ENCODE measurements at places on chromosomes 5 and 9.

- no peak for DNase-seq
Measured at GRCh38 chr5:53554444-53554843, 6.0 kb upstream of the NDUFS4 start.

GRCh38 chr5:112059579-112060135 is 302.7 kb upstream of the NREP start:
- DNase-seq, result no peak

GRCh38 chr5:1751026-1751863 is 48.4 kb downstream of the MRPL36 start:
- no peak for DNase-seq

- DNase-seq, result no peak
Measured at GRCh38 chr9:2420543-2420942, 201.0 kb upstream of the VLDLR start.

GRCh38 chr9:70559102-70559501 is 144.6 kb upstream of the KLF9 start:
- DNase-seq, result no peak

GRCh38 chr9:106107716-106108115 is 413.4 kb downstream of the TMEM38B start:
- no peak for DNase-seq

GRCh38 chr5:102314328-102314727 is 18.2 kb upstream of the SLCO4C1 start:
- DNase-seq, result no peak

GRCh38 chr9:2872931-2873323 is 29.0 kb upstream of the PUM3 start:
- no peak for DNase-seq

GRCh38 chr5:50856401-50857119 is 190.1 kb downstream of the PARP8 start:
- no peak for DNase-seq

- DNase-seq, result no peak
Measured at GRCh38 chr5:96487859-96488258, 54.8 kb upstream of the PCSK1 start.

DNA sequence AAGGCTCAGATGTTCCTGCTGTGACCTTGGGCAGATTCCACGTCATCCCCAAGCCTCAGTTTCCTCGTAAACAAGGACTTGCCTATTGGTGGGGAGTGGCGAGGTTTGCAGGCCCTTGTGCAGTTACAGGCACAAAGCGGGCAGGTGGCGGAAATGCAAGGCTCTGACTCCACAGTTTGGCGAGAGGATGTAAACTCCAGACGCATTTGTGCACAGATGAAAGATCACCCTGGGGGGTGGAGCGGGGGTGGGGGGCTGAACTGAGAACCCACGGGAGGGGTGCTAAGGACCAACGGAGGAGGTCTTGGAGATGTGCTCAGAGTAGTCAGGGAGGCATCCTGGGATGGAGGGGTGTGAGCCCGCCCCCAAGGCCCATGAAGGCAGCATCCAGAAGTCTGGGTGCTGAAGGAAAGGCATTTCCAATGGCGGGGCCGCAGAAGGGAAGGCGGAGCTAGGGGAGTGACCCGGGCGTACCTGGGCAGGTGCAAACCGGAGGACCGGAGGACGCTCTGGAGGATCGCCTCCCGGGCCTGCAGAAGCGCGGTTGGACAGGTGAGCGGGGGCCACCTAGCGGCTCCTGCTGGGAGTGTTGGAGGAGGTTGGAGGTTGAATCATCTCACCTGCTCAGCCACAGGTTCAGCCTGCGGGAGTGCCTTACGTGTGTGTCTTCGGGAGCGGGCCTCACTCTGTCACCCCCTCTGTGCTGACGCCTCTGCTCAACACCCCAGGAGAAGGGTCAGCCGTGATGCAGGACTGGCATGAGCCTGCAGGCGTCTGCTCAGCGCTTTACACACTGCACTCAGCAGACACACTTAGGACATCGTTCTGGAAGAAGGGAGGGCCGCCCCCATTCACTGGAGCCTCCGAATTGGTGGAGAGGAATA is 1.9 kb upstream of the FIBCD1 start:
- peak; percentile 74 for DNase-seq

DNA sequence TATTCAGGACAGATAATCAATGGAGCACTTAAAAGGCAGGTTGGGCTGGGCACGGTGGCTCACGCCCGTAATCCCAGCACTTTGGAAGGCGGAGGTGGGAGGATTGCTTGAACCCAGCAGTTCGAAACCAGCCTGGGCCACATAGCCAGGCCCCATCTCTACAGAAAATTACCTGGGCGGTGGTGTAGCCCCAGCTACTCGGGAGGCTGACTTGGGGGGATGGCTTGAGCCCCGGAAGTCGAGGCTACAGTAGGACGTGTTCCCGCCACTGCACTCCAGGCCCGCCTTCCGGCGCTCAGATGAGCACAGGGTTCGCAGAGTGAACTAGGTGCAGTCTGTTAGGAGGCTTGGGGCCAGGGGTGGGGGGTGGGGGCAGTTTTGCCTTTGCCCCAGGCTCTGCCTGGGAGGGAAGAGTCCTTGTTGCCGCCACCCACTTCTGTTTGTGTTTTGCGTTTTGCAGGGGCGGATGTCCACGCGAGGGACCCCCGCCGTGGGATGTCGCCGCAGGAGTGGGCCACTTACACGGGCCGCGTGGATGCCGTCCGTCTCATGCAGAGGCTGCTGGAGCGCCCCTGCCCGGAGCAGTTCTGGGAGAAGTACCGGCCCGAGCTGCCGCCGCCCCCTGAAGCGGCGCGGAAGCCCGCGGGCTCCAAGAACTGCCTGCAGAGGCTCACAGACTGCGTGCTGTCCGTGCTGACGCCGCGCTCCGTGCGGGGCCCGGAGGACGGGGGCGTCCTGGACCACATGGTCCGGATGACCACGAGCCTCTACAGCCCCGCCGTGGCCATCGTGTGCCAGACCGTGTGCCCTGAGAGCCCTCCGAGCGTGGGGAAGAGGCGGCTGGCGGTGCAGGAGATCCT is 85.2 kb downstream of the ANKRD33B start:
- DNase-seq, result peak; percentile 31

GRCh38 chr9:89623925-89624420 is 19.2 kb downstream of the GADD45G start:
- DNase-seq, result no peak

DNA sequence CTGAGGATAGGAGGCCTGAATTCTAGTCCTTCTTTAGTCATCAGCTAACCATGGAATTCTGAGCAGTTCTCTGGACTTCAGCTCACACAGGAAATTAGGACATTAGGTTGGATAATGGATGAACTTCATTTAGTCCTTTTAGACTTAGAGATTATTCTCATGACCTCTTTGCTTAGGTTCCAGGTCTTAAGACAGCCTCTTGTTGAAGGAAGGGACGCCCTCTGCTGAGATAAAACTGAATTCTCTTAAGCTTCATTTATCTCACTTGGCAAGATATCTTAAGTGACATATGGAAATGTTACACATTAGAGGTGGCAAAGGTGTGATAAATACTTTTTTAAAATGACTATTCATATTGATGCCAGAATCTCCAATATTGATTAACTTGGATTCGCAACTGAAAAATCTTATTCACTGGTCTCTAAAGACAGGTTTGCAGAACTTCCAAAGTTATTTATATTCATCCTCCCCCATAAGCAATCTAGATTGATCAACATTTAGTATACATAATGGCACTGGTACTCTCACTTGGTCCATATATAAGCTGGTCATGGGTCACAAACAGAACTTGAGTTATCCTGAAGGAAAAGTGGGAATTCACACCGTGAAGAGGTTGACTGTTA is 16.9 kb upstream of the ZNF366 start:
- DNase-seq, result no peak

GRCh38 chr5:98482321-98483300 is 290.9 kb upstream of the RGMB start:
- DNase-seq, result no peak

DNA sequence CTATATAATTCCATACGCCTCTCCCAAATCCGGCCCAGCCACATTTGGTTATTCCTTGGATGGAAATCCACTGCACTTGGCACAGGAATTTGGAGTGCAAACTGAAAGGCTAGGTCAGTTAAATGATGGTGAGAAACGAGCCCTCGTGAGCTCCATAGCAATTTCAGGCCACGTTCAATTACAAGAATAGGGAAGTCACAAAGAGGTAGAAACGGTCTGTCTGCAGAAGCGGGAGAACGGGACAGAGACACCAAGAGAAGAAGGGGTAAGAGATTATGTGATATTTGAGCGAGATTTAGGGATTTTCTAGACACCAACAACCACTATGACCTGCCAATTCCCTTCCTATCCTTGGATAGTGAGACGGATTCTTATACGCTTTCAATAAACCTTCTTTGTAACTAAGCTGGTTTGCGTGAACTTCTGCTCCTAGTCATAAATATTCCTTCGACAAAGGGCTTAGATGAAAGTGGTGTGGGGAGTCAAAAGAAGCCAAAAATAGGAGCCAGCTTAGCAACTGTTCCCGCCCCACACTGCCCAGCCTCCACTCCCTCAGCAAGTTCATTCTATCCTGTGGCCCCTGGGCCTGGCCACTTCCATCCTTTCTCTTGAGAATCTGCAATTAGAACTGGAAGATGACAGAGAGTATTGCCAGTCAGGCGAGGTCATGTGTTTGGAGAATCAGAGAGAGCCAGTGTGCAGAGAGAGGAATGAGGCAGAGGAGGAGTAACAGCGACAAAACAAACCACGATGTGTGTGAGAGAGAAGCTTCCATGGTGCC is 118.4 kb downstream of the ZNF608 start:
- no peak for DNase-seq

DNA sequence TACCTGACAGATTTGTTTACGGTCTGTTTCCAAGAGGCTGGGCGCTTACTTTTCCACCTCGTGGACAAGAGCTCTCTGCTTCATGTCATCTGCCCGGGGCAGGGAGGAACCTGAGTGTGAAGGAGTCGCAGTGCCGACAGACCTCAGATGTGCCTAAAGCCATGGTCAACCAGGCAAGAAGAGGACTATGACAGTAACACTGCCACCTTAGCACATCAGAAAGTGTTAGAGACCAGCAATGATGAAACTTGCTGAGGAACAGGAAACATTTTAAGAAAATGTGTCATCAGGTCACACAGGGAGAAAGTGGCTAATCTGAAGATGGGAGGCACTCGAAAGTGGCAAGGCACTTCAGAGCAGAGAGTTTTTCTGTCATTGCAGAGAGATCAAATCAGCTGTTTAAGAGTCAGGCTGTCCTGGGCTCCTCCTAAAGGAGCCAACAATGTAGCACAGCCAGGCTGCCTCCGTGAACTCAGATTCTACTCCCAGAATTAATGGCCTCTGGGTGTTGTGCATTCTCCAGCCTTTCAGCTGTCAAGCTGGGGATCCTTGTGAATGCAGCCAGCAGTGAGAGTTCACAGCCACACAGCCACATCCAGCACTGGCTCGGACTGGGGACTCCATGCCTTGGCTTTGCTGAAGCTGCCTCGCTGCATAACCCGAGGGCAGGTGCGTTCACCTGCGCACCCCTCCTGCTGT is 94.6 kb downstream of the RAPGEF1 start:
- DNase-seq, result no peak

DNA sequence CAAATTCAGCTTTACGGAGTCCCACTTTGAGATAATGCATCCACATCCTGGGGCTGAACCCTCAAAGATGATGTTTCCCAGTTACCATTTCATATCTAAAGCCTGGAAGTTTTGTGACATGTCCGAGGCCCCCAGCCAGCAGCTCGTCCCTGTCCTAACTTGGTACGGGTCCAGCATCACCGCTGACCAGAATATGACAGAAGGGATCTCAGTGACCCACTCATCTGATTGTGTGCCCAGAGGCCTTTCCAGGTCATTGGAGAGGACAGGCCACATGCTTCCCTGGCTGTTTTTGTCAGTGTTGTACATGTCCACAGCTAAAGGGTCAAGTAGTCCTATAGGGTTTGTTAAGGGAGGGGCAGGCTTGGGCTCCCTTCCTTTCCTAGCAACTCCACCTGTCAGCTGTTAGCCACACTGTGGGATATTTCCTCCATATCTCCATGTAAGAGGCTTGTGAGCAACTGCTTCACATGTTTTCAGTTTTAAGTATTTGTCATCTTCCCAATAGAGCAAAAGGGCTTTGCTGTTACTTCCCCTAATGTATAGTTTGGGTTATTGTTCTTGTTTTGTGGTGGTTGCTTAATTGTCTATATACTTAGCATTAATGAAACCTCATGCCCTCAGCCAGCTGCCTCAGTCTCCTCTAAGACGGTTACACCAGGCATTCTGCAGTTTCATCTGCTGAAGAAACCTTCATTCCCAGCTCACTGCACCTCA is 33.4 kb downstream of the SECISBP2 start:
- no peak for DNase-seq

- no peak for DNase-seq
Measured at GRCh38 chr9:133488686-133489252, 9.9 kb upstream of the SLC2A6 start.

DNA sequence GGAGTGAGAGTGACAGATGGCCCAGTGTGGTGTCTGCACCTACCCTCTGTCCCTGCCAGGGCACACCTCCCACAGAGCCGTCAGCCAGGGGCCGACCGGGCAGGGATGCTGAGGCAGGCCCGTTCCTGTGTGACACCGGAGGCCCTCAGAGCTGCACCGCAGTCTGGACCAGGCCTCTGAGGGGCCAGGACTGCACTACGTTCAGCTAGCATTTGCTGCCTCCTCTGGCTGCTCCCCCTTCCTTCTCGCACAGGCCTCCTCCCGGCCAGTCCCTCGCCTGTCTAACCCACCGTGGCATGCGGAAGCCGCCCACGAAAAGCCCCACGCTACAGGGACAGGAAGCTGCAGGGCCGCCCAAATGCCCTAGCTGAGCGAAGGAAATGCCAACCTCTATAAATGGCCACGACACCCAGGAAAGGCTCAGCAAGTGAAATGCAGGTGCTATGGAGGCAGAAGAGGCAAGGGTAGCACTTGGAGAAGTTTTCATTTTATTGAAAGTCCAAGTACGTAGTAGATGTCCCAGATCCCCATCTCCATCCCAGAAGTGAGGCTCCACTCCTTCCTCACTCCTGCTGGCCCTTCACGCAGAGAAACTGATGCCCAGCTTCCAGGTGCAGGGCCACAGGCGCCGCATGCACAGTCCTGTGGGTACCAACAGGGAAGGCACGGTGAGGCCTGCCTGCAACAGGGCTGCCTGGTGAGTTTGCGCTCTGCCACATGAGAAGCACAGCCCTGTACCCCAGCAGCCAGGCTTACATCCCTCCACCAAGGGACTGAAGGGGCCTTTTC is 38.7 kb downstream of the MAPK9 start:
- no peak for DNase-seq

- no peak for DNase-seq
Measured at GRCh38 chr5:134215757-134216156, 10.1 kb downstream of the PPP2CA start.

DNA sequence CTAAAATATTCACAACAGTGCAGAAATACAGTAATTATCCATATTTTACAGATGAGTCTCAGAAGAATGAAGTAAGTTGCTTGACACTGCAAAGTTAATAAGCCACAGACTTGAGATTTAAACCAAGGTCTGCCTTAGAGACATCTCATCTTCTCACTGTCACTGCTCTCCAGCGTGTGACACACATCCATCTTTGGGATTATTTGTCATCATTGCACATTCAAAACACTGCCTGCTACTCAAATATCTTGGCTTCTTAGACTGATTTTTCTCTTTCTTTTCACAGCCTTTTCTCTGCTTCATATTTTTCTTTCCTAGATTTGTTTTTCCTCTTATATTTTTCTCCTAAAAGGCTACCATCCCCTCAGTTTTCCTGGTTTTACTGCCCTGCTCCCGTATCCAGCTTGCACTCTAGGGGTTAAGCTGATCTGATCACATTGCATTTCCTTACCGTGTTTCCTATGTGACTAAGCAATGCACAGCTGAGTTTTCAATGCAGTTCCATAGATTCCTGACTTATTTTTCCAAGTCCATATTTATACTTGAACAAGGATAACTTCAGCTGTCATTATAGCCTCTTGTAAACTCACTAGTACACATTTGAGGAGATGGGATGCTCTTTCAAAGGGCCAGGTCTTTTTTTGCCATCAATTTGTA is 353.0 kb downstream of the PLK2 start:
- DNase-seq, result no peak

GRCh38 chr5:1184481-1184880 is 16.9 kb upstream of the SLC6A19 start:
- peak; percentile 4 for DNase-seq
